SHP77 treated with DMSO at 0.1 percent for 48 hours (cell line): ENCODE measurements at places on chromosomes 11 and 22.

GRCh38 chr11:83069441-83070043 lies 2.2 kb downstream of the RAB30 start:
- DNase-seq: peak; percentile 19

DNA sequence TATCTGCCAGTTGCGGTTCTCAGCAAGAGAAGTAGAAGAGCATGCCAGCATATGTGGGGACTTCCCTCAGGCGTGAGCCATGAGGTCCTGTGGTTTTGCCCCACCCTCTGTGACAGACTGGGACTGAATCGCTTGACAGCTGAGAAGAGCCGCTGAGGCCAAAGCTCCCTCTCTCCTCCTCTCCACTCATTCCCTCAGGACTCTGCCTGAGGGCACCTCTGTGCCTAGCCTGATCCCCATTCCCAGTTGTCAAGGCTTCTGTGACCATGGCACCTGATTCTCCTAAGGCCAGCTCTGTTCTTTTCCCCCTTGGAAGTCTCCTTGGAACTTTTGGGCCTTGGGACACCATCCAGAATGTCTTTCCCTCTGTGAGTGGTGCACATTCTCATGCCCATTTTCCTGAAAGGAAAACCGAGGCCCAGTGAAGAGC lies 27.0 kb downstream of the ART5 start:
- no peak for DNase-seq

GRCh38 chr11:45843158-45843924 lies 3.9 kb upstream of the CRY2 start:
- peak; percentile 75 for DNase-seq

DNA sequence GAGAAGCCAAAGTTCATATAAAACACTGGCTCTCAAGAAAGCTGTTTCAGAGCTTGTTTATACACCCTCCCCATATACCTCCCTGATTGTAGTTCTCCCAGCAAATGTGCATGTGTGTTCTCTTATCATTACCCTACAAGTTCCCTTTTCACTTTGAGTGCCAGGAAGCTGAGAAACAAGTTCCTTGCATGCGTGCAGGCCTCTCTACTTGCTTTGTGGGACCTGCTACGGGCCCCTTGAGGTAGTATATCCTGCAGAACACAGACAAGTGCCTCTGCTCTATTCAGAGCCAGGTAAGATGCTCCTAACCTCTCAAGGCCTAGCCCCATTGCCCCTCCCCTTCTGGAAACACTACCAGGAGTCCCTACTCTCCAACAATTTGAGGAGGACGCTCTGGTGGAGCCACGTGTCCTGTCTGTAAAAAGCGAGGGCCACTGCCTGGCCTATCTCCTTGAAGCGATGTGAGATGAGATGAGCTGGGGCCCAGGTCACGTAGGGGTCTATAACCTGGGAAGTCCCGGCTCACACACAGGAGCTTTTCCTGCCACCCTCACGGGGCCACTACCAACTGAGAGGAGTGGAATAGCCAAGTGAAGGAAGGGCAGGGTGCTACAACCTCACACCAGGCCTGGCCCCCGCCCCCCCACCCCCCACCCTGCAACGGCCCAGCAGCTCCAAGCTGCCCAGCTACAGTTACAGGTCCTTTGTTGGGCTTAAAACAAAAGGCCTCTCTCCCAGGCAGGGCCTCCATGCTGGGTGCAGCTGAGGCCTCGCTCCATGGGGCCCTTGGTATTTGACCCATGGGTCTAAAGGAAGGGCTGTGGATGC lies 2.6 kb upstream of the ATP5MGL start:
- no peak for DNase-seq

DNA sequence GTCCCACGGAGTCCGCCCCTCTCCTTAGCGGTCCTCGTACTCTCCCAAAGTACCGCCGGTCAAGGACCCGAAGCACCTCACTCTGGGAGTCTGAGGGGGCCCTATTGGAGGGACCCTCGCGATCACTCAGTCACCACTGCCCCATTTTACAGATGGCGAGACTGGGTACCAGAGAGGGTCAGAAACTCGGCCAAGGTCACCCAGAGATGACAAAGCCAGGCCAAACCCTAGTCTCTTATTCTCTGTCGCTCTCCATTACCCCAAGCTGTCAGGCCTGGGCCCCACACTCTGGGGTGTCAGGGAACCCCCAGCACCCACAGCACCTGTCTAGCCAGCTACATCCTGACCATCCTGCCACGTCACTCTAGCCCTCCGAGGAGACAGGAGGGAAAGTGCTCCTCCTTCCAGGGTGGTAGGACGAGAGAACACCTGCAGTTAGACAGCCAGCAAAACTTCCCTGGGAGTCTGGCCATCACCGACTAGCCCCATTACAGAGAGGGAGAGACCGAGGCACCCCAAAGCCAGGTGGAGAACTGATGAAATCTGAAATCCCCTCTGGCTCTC lies 1.4 kb upstream of the KCNJ4 start:
- no peak for DNase-seq
